ENCODE measurements at places on chromosomes 4 and X.

GRCh38 chr4:106222548-106222947 is 93.5 kb downstream of the TBCK start:
- no peak for DNase-seq

DNA sequence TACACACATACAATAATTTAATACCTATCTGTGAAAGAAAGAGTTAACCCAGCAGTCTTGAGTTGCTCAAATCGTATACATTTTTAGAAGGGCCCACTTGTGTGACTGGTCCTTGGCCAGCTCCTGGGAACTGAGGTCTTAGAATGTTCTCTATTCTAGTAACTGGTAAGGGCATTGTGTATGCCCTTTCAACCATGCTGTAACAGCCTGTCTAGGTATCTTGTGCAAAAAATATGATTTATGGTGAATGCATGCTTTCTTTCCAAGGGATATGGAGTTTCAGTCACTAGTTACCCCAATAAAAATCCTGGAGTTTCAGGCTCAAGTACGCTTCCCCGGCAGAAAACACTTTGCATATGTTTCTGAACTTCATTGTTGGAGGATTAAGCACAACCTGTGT is 140.6 kb downstream of the NEXMIF start:
- DNase-seq, result no peak

- no peak for DNase-seq
Measured at GRCh38 chrX:103396186-103396585, 19.8 kb downstream of the BEX3 start.

- no peak for DNase-seq
Measured at GRCh38 chr4:40238700-40239548, 42.1 kb downstream of the RHOH start.

- DNase-seq, result no peak
Measured at GRCh38 chr4:76982638-76983584, 33.4 kb downstream of the SEPTIN11 start.

DNA sequence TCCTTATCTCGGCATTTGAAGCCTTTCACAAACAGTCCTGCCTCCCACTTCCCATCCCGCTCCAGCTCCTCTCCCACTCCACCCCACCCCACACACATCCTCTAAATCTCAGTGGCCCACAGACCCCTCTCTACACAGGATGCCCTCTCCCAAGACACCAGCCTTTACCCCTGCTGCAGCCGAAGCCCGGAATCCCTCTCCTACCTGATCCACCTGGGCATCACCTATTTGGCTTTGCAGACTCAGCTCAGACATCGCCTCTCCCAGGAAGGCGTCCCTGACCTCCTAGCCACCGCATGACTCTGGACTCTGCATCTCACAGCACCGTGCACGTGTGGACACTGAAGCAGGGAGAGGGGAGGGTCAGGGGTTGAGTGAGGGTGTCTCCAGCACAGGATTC is 11.5 kb downstream of the PPP2R2C start:
- DNase-seq, result no peak

DNA sequence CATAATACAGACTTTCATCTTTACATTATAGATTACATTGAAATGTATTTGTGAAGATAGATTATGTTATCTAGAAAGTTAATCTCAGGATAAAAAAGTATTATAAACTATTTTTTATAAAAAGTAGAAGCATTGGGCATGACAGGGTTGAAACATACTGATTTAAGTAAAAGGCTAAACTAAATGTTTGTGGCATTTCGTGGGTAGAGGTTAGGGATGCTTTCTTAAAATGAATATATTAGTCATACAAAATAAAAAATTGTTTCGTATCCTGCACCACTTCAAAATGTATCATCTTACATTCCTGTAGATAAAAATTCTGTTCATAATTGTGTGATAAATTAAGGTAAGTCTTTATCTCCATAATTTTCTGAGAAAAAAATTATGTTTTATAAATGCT is 603.6 kb downstream of the SPRY1 start:
- no peak for DNase-seq

DNA sequence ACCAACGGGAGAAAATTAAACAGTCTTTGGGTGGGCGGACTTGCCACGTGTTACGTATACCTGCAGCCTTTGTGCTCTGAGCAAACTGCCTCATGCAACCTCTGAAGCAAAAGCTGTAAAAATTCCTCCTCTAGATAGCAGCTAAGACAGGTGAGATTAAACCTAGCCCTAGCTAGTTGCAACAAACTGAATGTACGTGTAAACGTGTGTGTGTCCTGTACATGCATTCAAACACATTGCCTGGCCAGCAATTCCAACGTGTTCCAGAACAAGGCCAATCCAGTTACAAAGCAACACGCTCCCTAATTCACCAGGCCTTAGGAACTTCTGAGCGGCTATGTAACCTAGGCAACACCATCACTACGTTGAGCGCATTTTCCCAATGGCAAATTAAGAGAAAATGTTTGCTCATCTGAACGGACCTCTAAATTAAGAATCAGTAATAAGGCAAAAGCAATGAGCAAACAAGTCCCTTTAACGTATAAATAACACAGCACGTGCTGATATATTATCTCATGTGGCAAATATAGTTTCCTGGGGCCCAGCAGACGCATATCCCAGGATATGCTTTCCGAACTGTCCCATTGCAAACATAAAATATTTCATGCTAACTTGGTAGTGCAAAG is 792 bp downstream of the PPID start:
- DNase-seq, result no peak

- no peak for DNase-seq
Measured at GRCh38 chr4:5052204-5052702, 973 bp downstream of the STK32B start.

GRCh38 chrX:49912086-49912485 is 10.3 kb upstream of the CLCN5 start:
- DNase-seq, result no peak

GRCh38 chr4:123896446-123897071 is 500.0 kb downstream of the SPRY1 start:
- no peak for DNase-seq

DNA sequence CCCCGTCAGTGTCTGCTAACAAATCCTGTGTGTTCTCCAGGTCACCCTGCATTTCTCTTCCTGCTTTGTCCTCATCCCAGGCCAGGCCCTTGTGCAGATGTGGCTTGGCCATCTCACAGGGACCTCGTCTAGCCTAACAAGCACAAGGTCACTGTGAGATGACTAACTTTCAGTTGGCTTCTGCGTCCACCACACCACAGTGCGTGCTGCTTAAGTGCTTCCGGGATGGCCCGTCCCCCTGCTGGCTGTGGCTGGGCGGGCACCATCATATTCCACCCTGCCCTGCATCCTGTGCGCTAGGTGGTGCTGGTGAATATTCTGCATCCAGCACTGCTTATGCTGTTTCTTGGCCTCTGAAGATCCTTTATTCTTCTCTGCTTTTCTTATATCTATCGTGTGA is 33.8 kb downstream of the RBBP7 start:
- no peak for DNase-seq

DNA sequence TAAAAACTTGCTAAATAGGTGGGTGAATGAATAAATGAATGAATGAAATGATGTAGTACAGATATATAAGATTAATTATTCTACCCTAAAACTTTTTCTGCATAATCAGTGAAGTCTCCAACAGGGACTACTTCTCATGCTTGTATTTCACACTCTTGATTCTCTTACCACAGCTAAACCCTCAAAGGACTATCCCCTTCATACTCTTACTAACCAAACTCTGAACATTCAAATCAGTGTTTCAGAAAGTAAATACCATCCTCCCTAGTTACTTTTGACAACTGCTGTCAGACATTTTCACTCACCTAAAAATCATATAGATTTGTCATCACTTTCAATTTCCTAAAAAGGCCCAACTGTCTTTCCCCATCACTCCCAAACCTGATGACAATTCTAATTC is 234.3 kb upstream of the HHIP start:
- no peak for DNase-seq

GRCh38 chr4:140819610-140820009 is 63.4 kb upstream of the TBC1D9 start:
- no peak for DNase-seq

DNA sequence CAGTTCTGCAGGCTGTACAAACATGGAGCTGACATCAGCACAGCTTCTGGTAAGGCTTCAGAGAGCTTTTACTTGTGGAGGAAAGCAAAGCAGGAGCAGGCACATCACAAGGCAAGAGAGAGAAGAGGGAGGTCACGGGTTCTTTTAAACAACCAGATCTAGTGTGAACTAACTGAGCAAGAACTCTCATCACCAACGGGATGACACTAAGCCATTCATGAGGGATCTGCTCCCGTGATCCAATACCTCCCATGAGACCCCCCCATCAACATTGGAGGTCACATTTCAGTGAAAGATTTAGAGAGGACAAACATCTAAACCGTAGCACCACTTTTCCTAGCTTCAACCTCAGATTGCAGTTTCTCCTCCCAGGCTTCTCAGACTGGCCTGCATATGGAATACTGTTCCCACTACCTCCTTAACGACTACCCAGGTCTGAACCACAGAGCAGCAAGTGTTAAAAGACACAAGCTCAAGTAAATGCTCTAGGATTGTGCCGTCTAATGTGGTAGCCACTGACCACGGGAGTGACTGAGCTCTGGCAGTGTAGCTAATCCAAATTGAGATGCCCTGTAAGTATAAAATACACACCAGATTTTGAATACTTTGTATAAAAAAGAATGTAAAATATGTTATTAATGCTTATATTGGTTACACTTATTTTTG is 192.7 kb downstream of the PTTG2 start:
- DNase-seq, result no peak

DNA sequence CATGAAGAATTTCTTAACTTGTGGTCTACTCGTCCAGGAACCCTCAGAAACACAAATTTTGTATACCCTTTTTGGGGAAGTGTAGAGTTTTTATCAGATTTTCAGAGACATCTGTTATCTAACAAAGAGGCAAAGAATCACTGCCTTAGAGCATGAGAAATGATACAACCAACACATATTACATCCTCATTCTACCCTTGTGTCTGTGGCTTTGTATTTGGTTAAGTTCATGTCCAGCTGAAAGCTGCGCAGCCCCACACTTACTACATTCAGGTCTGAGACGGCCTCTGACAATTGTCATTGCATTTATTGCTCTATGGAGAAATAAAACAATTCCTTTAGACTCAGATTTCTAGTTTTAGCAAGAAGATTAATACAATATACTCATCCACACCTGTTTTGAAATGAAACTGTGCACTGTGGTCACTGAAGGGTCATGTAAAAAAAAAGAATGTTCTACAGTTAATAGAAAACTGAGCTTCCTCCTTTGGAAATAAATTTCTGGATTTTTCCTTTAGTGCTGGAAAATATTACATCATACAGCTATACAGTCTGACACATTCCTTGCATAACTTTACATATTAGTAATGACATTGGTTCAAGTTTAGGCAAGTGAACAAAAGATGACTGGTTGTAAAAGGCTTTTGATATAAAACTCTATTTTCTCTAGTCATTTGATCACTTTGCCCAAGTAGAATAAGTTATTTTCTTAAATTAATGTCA is 39.8 kb downstream of the GLRB start:
- no peak for DNase-seq

DNA sequence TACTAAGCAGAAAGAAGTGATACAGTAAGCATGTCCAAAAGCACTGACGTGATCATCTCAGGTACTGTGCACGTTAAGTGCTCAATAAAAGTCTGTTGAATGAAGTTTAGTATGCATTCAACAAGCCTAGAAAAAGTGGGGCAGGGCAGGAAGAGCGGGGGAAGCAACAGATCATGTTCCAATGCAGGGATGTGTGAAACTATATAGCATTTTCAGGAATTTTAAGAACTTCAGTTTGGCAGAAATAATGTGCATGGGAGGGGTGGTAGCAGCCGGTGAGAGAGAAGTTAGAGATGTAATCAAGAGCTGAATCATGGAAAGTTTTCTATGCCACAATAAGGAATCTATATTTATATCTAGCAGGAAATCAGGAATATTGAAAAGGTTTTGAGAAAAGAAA is 19.2 kb upstream of the CCNA2 start:
- DNase-seq, result no peak

- DNase-seq, result no peak
Measured at GRCh38 chr4:82136161-82136801, 237.5 kb downstream of the HNRNPD start.

DNA sequence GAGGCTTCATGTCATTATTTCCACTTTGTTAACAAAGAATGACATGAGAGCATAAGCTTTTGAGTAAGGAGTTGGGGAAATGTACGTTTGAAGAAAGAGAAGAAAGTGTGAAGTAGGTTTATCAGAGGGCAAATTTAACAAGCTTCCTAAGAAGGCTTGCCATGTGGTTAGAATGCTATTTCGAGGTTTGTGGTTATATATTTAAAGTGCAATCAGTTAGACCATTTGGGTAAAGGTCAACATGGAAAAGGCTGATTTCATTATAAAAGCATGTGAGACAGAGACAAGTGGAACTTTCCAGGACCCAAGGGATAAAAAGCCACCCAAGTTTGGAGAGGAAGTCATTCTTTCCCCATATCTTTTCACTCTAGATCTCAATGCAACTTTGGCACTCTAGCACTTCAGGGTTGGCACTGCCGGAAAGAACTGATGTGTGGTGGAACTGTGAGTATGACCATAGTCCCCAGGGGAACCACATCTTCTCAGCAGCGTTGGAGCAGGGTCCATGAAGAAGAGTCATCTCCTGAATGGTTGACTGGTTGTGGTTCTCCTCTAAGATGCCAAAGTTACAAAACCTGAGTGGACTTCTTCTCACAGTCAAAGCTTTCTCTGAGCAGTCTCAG is 529.9 kb downstream of the MID1IP1 start:
- DNase-seq, result no peak

- no peak for DNase-seq
Measured at GRCh38 chr4:23873717-23874535, 15.9 kb downstream of the PPARGC1A start.

DNA sequence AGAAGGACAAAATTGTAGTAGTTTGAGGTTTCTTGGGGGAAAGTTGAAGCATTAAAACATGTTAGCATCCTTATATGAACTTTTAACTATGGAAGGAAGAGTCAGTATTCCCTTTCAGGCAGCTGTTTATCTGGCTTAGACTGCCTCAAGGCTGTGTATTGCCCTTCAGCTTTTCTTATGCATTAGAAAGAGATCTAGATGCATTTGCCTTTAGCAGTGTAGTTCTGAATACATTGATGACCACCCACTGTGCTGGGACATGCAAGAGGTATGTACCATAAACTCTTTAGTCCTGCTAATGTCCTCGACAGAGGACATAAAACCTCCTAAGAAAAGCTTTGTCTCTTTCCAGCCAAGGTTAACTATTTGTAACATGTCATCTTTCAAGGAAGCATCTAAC is 2.9 kb downstream of the FAM200B start:
- DNase-seq, result no peak

- no peak for DNase-seq
Measured at GRCh38 chr4:113496698-113497097, 264.8 kb downstream of the CAMK2D start.

Data from anterior cingulate cortex (tissue), 58 donors.